ENCODE measurements at places on chromosomes 3 and 15.

DNA sequence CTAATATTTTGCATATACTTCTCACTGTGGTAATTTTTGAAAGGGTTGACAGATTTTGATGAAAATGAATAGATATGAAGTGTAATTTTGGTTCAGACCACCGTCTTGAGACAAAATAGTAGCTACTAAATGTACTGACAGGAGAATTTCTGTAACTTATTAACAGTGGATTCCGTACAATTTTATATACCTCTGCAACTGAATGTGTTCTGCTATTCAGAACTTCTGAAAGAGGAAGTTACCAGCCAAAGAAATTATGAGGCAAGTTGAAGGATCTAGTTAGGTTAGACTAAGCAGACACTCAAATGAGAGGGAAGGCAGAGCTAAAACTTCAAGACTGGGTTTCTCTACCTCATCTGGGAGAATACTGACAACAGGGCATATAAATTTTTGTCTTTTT, 29.4 kb downstream of the GAP43 start:
- DNase-seq, result no peak

DNA sequence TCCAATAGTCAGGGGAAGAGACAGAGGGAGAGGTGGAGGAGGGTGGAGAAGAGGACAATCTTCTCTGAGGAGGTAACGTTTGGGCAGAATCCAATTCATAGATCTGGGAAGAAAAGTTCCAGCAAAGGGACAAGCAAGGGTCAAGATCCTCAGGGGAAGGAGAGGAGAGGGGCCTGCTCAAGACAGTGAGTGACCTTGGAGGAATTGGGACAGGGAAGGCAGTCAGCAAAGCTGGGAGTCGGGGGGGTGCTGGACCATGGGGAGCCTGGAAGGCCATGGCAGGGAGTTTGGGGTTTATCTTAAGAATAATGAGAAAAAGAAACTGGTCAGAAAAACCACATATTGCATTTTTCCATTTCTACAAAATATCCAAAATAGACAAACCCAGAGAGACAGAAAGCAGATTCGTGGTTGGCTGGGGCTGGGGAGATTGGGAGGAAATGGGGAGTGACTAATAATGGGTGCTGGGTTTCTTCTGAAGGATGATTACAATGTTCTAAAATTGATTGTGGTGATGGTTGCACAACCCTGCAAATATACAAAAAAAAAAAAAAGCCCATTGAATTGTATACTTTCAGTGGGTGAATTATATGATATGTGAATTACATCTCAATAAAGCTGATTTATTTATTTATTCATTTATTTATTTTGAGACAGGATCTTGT, 19.6 kb upstream of the SRP14 start:
- DNase-seq, result no peak

GRCh38 chr15:82959423-82959822, 6.9 kb upstream of the HOMER2 start:
- DNase-seq, result no peak

GRCh38 chr3:46820852-46821251, 42.4 kb downstream of the MYL3 start:
- no peak for DNase-seq

DNA sequence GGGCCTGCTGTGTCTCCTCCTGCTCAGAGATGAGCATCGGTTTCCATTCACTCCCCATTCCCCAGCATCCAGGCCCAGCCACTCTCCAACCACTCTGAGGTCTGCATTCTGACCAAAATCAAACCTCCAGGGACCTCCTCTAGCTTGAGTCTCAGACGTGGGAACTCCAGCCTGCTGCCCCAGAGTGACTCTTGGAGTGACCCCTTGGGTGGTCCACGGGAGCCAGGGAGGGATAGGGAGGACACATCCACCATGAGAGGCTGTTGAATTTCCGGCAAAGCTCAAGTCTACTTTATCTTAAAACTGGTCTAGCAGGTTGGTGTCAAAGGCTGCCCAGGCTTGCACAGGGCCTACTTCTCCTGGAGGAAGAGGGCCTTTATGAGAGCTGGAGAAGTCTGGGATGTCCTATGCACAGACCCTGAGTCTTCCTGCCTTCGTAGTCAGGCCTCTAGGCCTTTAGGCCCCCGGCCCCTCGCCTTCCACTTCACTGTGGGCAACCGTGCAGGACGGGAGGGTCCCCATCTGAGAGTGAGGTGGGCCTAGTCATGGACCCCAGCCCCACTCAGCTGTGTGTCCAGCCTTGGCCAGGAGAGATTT, 8.9 kb downstream of the CISH start:
- DNase-seq, result no peak

DNA sequence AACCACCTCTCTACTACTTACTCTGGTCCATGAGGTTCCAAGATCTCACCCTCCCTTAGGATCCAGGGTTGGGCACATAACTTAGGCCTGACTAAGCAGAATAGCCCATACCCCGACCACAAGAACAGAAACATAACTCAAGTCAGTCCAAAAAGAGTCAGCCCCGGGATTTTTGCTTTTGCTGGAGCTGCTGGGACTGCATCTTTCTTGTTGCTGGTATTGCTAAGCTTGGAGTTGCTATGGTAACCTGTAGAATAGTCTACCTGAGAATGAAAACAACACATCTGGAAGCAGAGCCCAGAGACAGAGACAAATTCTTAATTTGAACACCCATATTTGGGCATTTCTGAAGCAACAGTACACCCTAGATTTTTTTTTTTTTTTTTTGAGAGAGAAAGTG, 6.5 kb downstream of the RUBCN start:
- DNase-seq, result peak; percentile 72

DNA sequence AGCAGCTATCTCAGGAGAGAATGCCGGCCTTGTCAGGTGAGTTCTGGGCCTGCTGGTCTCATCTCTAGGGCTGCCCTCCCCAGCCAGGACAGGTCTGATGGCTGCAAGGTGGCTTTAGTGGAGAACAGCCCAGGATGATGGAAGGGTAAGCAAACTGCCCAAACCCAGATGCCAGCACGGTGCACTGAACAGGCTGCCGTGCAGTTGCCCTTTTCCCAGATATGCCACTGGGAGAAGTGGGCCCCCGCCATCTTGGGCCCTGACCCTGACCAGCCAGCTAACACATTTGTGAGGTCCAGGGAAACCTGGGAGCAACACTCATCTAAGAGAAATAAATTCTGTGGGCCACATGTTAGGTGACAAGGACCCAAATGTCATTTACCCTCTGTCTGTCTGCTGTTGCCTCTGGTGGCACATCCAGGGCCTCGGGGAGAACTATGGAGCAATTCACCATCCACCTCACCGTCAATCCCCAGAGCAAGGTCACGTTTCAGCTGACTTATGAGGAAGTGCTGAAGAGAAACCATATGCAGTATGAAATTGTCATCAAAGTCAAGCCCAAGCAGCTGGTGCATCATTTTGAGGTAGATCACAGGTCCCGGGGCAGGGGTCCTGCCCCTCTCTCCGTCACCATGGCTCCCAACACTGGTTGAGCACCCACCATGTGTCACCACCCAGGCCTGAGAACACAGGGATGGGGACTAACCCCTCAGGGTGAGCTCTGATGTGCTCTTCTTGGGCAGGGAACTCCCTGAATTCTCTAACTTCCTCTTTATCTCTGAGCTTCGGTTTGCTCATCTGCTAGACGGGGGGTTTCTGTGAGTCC, 1.8 kb downstream of the ITIH1 start:
- DNase-seq, result no peak
